Activated T-cell treated with anti-CD3 and anti-CD28 coated beads for 24 hours (primary cell): ENCODE measurements at places on chromosomes 1 and 21.

- DNase-seq = no peak
Measured at GRCh38 chr1:234093741-234094140, 189.3 kb downstream of the SLC35F3 start.

GRCh38 chr1:207407655-207408260 lies 46.4 kb upstream of the CR2 start:
- no peak for DNase-seq

GRCh38 chr1:171849245-171849898 lies 8.1 kb downstream of the DNM3 start:
- no peak for DNase-seq

- DNase-seq = no peak
Measured at GRCh38 chr1:166822385-166822784, 16.9 kb upstream of the POGK start.

GRCh38 chr1:54199151-54199764 lies 572 bp downstream of the CYB5RL start:
- no peak for DNase-seq

- DNase-seq = peak; percentile 45
Measured at GRCh38 chr1:41516168-41517061, 31.9 kb upstream of the EDN2 start.

DNA sequence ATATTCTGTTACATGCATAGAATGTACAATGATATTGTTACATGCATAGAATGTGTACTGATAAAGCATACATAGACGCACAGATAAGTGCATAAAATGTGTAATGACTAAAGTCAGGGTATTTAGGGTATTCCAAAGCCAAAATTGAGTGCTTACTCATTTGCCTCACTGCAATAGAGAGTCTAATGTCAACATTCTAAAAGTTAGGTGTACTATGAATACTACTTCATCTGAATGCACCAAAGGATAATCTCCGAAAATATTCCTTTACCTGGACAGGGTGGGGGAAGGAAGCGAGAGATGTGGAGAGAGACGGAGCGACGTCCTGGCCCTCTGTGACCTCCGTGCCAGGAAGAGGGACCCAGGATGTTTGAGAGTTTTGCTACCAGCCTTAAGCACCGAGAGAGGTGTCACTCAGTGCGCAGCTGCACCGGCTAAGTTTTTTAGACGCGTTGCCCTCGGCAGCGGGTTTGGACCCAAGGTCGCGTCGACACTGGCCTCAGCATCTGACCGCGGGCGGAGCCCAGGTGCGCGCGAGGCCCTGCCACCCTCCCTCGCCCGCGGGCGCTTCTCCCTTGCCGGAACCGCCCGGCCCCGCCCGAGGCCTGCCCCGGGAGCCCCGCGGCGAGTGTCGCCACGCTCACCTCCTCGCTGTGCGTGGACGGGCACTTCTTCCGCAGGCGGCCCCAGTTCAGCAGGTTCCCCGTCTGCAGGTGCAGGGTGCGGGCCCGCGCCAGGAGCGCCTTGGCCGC lies 660 bp downstream of the GCLM start:
- DNase-seq = peak; percentile 41
